ENCODE measurements at places on chromosomes 12 and 14. TPM values are rescaled to one million over a fixed set of nuclear protein-coding genes. Genes with fewer than 3 reads are reported as not detected.

SERPINA3 gene
- total RNA-seq, result 0.57 TPM

LRP1-AS gene
- not detected for total RNA-seq

PIWIL1 gene
- total RNA-seq, result not detected

CCDC196 gene
- not detected for total RNA-seq

ENDOU gene
- not detected for total RNA-seq

GZMH gene
- not detected for total RNA-seq

SELPLG gene
- 2.5 TPM for total RNA-seq

DNA sequence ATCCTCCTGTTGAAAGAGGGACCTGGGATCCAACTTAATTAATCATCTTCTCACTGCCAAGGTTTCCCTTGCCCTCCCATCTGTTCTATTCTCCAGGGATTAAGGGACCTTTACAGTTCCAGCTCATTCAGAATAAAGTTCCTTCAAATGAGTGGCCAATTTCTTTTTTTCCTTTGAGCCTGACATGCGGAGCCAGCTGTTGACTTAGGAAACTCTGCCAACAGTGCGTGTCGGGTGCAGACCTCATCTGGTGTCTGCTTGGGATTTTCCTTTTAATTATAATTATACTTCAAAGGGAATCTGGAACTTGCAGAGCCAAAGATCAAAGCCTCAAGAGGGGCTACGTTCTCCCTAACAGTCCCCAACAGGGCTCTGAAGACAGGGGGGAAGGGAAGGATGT lies 64.8 kb downstream of the CCDC60 start:
- DNase-seq, result no peak

DNA sequence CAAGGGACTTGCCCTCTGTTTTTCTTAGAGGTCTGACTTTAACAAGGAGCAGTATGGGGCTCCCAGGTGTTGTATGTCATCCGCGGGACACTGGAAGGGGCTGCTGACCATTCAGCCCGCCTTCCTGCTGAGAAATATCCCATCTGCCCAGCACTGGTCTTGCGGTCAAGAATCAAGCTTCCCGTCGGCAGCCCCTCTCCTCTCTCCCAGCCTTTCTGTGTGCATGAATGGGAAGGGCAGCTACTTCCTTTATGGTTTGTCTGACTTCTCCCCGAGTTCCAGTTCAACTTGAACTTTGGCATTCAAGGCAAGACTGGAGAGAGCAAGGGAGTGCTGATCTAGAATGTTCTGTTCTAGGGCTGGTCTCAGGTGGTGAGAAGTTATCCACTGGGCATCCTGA lies 51.5 kb downstream of the PSMA6 start:
- no peak for DNase-seq

DNA sequence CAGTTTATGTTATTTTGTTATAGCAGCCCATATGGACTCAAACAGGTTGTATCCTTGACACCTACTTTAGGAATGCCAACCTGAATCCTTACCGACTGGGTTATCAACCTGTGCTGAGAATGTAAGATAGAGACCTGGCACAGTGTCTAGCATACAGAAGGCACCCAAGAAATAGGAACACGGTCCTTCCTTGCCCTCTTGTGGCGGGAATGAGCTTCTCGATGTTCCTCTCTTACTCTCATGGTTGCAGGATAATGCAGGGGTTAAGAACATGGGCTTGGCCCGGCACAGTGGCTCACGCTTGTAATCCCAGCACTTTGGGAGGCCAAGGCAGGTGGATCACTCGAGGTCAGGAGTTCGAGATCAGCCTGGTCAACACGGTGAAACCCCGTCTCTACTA lies 6.5 kb downstream of the C12orf43 start:
- peak; percentile 31 for DNase-seq

- DNase-seq, result no peak
Observed at GRCh38 chr14:98131406-98131805, 1140.6 kb downstream of the BCL11B start.

DNA sequence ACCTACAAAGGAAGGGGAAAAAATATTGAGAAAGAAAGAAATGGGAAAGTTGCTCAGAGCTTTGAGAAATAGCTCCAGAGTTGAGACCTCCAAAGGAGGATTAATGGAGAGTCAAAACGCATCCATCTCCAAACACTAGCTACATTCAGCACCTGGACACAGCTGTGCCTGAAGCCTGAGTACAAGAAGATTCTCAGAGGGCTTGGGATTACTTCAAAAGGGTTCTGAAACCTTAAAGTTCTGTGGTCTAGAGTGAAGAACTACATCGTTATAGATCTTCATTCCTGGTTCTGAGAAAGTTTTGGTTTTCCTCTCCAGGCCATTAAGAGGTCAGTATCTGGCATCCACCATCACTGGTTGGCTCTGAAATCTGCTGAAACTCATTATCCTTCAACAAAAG lies 10.5 kb upstream of the TMED10 start:
- DNase-seq, result no peak

DNA sequence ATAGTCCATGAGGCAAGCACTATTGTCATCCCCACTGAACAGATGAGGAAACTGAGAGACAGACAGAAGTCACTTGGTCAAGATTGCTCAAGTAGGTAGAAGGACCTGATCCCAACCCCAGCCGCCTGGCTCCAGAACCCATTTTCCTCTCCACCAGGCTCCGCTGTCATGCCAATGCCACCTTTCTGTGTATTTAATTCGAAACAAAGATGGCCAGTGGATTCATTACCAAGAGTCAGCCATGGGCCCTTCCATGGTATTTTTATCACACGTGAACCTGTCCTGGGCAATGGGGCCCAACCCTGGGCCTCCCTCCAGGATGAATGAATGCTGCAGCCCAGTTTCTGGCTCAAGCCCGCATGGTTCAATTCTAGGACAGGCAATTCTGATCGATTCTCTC lies 673.4 kb downstream of the BCL11B start:
- DNase-seq, result no peak

Data from MG63 (cell line).